ENCODE measurements at places on chromosomes 7 and 10. TPM values are rescaled to one million over a fixed set of nuclear protein-coding genes. Genes with fewer than 3 reads are reported as not detected.

The SLC18A3 gene
- polyA plus RNA-seq: not detected

DNA sequence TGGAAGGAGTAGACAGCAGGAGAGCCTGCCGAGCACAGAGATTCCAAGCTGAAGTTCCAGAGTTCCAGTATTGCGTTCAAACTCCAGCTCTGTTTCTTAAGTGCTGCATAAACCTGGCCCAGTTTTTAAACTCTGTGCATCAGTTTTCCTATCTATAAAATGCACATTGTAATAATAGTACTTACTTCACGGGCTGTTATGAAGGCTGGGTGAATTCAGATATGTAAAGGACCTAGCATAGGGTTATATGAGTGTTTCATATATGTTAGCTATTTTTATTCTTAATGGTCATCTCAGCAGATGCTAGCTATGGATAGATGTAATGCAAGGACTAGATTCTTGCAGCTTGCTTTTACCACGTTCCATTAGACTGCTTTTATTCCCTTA lies 293.1 kb upstream of the SEMA3C start:
- no peak for DNase-seq

The ABCB1 gene
- 21.9 TPM for polyA plus RNA-seq

GRCh38 chr7:39468808-39469374 lies 97.3 kb upstream of the YAE1 start:
- no peak for DNase-seq

The LRRD1 gene
- polyA plus RNA-seq: 0.68 TPM

The ARHGEF35 gene
- polyA plus RNA-seq: 27.3 TPM

DNA sequence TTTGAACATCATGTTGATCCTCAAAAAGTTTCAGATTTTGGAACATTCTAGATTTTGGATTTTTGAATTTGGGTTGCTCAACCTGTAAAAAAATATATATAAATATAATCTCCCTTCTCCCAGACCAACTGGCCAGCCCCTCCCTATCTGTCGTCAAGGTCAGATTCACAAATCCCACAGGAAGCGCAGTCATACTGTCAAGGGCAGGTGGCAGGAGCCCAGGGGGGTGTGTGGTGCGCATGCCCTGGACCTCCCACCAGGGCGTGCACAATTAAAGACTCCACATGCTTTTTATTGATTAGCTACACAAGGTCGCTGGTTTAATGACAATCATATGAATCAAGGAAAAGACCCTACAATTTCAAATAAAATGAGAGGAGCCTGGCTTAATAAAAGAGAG lies 77.0 kb upstream of the EEPD1 start:
- DNase-seq: no peak

The ABI1 gene
- 57.0 TPM for polyA plus RNA-seq

GRCh38 chr7:5824297-5824610 lies 42.8 kb upstream of the RNF216 start:
- no peak for DNase-seq

The STK31 gene
- polyA plus RNA-seq: 0.41 TPM

DNA sequence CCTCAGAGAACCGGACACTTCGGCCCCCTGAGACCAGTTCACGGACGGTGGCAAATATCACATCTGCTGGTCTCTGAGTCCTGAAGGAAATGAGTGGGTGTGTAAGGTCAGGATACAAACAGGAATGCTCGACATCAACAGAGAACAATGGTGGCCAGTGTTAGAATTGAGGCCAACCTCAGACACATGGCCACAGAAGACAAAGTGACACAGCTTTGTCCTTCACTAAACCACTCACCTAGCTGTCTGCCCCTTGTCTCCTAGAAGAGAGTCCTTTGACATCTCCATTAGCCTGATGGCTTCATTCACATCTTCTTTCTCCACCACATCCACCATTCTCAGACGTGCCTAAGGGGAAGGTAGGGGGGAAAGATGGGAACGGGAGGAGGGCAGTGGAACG lies 4.3 kb downstream of the COPS6 start:
- DNase-seq: no peak

DNA sequence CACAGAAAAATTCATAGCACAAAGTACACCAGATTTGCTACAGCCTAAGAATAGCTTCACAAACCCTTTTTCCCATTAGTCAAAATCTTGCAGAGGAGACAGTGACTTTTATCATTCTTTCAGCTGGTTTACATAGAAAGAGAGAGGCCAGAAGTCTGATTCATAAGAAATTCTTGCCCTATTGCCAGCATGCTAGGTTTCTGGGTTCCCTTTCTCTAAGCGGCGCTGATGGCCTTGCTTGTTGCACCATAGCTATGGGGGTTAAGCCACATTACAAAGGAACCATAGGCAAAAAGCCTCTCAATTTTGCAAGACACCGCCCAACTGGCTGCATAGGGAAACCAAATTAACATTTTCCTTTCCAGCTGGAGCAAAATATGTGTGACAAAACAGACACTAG lies 87.4 kb downstream of the ZNF467 start:
- no peak for DNase-seq

DNA sequence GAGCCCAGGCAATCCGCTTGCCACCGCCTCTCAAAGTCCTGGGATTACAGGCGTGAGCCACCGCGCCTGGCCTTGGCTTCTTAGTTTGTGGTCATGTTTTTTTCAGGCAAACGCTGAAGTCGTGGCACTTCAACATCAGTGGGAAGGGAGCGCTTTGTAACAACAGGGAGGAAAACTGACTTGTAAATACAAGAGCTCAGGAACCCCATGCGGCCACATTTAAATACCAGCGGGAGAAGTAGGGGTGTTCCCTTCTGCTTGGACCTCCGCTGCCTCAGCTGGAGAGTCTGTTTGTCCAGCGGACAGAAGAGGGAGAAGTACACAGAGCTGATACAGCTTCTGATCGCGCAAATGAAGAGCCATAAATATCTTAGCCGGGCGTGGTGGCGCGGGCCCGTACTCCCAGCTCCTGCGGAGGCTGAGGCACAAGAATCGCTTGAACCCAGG lies 108.7 kb upstream of the KMT2C start:
- no peak for DNase-seq

DNA sequence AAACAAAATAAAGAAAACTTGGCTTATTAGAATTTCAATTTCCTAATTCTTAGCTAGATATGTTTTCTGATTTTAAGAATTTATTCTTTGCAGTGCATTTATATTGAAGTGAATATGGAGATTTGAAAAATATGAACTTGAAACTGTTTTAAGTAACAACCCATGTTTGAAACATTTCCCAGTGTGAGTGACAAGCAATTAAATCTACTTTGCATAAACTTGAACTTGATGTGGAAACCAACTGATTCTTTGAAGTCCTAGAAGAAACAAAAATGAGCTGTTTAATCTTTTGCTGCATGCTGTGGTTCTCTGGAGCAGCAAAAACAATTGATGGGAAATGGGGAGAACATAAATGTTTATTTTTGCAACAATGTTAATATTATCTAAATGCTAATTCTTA lies 430.2 kb downstream of the ARL4A start:
- no peak for DNase-seq

GRCh38 chr7:130141884-130142653 lies 63.1 kb downstream of the TMEM209 start:
- peak; percentile 76 for DNase-seq

GRCh38 chr10:75999515-76000209 lies 568.2 kb downstream of the LRMDA start:
- DNase-seq: no peak

The PDK4 gene
- polyA plus RNA-seq: 17.6 TPM

GRCh38 chr7:158613481-158613880 lies 25.9 kb upstream of the PTPRN2 start:
- no peak for DNase-seq

GRCh38 chr10:130425169-130425568 lies 289.0 kb downstream of the GLRX3 start:
- no peak for DNase-seq

DNA sequence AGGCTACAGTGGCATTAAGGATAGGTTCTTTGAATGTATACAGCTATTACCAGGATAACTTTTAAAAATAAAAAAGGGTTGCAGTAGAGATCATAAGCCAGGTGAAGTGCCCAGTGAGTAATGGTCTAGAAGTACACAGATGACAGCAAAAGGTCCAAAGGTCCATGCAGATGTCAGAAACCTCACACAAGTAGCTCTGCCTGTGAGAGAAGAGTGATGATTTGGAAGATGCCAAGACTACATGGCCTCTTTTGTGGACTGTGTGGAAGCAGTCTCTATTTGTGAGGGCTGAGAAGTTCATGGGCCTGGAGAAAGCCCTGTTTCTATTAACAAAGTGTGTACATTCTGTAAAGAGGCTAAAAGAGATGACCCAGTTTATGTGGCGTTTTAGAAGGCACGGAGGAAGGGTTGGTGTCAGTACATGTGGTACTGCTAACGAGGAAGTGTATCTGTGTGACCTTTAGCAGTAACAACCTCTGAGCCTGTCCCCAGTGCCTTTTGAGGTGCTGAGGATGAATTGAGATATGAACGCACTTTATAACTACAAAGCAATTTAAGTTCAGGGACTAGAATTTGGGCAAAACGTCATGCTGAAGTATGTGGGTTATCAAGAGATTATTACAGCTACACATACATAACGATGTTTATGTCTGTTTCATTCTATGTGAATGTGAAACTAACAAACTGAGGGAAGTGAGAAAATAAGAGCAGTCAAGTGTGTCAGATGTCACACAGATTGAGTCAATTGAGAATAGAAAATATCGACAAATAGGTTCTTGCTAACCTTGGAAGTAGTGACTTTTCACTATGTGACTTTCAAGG lies 7.6 kb downstream of the CYCS start:
- DNase-seq: no peak

DNA sequence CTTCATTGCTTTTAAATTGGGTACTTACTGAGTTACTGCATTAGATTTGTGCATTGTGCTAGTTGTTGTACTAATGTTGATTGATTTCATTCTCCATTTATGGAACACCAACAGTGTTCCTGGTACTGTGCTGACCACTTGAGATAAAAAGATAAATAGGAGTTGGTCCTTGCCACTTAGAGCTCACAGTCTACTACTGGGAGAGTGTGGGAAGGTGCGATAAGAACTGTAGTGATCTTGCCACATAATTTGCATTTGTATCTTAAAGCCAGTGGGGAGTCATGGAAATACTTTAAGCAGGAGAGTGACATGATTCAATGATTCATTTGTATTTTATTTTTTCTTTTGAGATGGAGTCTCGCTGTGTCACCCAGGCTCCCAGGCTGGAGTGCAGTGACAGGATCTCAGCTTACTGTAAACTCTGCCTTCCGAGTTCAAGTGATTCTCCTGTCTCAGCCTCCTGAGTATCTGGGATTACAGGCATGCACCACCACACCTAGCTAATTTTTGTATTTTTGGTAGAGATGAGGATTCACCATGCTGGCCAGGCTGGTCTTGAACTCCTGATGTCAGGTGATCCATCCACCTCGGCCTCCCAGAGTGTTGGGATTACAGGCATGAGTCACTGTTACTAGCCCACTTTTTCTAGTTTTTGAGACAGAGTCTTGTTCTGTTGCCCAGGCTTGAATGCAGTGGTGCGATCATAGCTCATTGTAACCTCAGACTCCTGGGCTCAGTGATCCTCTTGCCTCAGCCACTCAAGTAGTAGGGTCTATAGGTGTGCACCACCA lies 51.2 kb upstream of the TMEM248 start:
- no peak for DNase-seq

The CFAP43 gene
- polyA plus RNA-seq: 25.0 TPM

GRCh38 chr10:88838766-88839350 lies 12.8 kb downstream of the ANKRD22 start:
- DNase-seq: no peak

- peak; percentile 40 for DNase-seq
Measured at GRCh38 chr10:68992636-68993440, 4.2 kb downstream of the KIFBP start.

- DNase-seq: no peak
Measured at GRCh38 chr10:113022265-113022664, 72.2 kb downstream of the TCF7L2 start.

Data from renal pelvis (tissue), 12 donors.